Choroid plexus epithelial cell (primary cell): ENCODE measurements at places on chromosomes 3 and 15.
A peak's percentile ranks its signal among the peaks of the same experiment; 100 is the strongest.

DNA sequence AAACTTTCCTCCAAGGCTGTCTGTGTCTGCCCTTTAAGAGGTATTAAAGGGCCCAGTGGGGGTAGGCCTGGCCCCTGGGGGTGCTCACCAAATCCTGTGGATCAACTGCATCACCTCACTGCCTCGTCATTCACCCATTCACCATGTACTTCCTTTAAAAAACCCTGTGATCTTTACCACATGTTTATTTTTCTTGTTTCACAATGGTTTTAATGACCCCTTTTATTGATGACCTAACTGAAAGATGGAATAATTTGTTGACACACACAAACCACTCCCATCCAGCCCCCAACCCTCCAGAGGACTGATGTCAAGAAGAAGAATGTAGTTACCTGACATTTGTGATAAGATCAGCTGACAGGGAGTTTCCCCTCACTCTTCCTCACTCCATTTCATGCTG is 40.8 kb downstream of the KCNAB1 start:
- DNase-seq, result peak; percentile 14

DNA sequence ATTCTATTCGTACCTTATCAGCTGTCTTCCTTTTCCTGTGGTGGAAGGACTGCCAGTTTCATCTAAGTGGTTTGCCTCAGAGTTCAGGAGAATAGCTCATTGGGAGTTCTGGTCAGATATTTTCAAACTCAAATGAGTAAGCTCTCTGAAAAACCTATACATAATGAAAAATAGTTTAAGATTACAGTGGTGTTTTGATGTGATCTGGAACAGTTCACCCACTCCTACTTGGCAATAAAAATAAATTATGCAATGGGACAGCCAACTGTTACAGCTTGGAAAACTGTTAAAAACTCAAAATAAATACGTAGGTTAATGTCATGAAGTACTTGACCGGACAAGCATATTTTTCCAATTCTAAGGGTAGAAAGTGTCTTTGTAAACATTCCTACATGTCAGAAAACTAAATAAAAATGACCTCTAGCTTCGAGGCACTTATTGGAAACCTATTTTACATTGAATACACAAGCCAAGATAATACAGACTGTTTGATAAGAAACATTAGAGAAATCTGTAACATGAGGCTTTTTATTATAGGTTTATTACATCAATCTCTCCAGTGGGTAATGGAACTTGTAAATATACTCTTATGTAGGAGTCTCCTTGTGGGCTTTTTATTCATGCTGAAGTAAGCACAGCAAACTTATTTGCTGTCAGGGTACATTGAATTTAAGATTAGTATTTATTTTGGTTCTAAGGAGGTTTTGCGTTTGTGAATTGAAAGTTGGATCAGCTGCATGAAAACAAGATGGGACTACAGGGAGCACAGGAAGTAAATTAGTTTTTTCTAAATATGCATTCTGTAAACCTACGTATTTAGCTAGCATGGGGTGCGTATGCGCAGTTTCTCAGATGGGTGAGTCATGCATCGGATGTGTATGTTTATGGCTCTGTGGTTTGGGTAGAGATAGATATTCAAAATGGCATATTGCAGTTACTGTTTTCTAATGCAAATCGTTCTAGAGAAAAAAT is 453.1 kb downstream of the IL5RA start:
- DNase-seq, result peak; percentile 81

DNA sequence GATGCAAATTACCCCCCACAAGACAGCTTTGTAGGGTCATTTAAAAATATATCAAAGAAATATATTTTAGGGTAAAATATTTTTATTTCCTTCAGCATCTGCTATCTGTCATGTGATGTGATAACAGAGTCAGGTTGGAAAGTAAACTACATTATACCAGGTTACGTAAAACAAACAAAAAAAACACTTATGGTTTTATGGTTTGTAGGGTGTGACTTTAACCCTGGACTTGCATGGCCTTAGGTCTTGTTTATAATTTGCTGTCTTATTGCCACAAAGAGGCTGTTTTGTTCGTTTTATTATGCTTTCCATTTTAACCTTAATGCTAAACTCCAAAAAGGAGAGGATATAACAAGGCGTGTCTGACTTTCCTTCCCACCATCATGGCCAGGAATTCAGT is 244.5 kb upstream of the MME start:
- DNase-seq, result no peak

- peak; percentile 49 for DNase-seq
Observed at GRCh38 chr3:44981220-44981619, 5.2 kb downstream of the EXOSC7 start.

DNA sequence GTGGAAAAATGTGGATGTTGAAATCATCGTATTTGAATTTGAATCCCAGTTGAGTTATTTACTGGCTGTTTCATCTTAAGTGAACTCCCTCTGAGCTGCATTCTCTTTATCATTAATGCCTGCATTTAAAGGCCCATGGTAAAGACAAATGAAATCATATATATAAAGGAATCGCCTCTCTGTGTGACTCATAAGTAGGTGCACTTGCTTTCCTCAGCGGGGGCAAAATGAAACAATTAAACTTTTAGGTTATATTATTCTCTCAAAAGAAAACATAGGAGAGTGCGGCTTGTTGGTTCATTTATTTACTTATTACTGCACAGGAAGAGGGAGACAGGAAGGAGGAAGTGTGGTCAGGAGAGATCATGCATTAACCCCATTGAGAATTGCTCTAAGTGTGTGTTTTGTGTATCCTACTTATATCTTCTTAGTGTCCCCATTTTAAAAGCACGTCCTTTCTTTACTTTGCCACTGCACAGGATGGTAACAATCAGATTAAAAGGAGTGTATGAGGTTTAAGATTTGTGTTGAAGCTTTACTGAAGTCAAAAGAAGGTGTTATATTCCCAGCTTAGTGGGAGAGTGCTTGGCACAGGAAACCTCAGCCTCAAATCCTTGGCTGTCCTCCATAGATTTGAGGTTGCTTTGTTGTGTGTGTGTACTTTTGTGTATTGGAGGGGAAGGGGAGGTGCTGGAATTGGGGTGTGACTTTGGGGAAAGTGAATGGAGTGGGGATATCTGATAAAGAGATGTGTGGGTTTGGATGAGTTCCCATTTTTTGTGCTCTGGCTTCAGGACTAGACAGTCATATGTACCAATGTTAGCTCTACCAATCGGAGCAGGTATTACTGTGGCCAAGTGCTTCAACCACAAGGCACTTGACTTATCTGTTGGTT is 595.8 kb upstream of the NR2F2 start:
- DNase-seq, result peak; percentile 65

GRCh38 chr3:127170814-127171213 is 22.1 kb upstream of the PRR23E start:
- peak; percentile 24 for DNase-seq

- no peak for DNase-seq
Observed at GRCh38 chr3:18902081-18902793, 246.1 kb upstream of the KCNH8 start.

DNA sequence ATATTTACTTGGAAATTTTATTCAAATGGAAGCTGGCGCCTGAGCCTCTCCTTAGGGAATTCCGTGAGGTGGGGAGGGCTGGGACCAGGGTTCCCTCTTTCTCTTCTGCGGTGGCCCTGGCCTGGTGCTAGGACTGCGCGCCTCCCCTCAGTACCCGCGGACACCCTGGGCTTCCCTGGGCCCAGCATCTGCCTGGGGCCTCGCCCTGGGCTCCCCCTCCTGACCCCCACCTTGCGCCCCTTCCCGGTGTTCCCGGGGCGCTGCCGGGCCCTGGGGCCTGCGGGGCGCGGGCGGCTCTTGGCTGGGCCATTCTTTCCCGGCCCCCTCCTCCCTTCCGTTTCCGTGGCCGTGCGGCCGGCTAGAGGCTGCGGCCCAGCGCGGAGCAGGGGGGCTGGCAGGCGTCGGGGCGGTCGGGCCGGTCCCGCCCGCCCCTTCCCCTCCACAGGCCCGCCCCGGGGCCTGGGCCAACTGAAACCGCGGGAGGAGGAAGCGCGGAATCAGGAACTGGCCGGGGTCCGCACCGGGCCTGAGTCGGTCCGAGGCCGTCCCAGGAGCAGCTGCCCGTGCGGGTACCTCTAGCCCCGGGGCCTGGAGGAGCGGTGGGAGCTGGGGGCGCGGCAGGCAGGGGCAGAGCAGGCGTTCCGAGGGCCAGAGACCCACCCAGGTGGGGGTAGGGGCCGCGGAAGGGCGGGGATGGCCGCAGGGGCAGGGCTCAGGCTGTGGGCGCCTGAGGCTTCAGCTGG is at the start of gene FES:
Gene FES (plus strand): TSS at position 529 of the 743 bp plus-strand sequence. CDS start 542 bp downstream, outside the sequence.
- DNase-seq, result peak; percentile 52

DNA sequence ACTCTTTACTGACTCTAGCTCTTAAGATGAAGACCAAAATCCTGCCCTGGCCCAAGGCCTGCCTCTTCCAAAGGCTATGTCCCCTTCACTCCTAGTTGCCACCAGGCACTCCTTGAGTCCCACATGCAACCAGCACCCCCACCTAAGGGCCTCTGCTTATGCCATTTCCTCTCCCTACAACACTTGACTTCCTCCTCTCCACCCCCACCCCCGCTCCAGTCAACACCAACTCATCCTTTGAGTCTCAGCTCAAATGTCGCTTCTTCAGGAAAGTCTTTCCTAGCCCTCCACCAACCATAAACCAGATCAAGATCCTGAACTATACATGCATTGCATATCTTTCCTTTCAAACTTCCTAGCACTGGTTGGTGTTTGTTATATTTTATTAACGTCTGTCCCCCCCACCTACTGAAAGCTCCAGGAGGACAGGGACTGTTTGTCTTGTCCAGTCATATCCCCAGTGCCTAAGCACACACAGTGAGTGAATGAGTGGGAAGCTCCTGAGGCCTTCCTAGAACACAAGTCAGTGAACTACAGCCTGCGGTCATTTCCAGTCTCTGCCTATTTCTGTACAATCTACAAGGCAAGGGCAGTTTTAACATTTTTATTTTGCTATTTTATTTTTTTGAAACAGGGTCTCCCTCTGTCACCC is 7.3 kb downstream of the TBC1D2B start:
- no peak for DNase-seq

DNA sequence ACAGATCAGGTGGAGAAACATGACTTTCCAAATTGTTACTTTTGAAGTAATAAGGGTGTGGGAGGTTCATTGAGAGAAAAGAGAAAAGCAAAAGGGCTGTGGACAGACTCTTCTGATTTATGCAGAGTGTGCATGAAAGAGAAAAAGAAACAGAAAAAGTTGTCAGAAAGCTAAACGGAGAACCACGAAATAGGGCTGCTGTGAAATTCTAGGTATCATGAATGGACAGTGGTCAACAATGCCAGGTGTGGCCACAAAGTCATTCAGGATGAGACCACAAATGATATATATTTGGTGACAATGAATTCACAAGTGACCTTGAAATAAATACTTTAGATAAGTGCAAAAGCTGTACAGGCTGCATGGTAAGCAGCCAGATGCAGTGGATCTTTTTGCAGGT is 170.1 kb downstream of the IL5RA start:
- no peak for DNase-seq

- DNase-seq, result no peak
Observed at GRCh38 chr3:148951599-148952361, 39.6 kb upstream of the GYG1 start.

DNA sequence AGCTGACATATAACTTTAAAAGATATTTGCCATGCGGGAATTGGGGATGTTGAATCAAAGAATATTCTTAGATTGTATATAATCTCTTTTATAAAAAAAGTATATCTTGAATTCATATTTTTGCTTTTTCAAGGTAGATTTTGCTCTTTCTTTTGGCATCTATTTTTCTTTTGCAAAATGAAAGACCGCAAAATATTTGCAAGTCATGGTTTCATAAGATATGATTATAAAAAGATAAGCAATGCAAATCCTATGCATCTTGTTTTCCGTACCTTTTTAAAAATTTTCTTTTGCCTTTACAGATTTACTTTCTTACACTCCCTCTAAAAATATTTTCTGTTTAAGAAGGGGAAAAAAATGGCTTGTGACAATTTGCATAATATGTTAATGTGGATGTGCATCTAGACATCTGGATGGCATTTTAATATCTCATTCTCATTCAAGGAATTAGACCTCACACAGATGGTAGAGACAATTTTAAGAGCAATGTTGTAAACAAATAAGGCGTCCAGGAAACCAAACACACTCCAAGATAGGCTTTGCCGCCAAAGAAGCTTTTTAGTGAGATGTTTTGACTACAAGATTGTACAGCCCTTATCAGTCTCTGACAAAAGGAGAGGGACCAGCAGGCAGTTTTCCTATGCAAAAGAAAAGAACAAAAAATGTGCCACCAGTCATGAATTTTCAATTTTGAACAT is 371.1 kb downstream of the CHL1 start:
- no peak for DNase-seq

DNA sequence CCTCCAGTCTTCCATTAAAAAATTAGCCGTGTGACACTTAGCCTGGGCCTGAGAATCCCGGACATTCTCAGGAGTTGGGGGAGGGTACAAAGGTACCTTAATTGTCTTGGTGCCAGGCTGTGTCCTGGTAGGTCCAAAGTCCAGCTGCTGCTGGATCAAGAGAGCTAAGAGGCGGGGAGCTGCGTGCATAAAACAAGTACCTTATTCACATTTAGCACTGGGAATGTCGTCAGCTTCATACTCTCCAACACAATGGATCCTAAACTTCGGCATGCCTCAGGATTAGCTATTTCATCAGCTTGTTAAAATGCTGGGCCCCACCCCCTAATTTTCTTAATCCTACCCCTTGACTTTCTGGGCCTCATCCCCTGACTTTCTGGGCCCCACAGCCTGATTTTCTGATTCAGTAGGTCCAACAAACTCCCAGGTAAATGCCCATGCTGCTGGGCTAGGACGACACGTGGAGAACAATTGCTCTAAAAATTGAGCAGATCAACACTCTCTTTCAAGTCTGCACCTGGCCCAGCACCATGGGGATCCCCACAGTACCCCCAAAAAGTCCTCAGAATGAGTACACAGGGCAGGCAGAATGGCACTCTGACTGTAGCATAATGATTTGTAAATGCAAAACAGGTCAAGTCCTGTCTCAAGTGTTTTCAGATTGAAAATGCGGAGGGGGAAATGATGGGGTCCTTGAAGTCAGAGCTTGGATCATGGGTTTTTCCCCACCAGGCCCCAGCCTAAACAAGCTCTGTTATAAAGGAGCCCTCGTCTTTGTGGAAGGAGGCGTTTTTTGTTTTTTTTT is 5.6 kb upstream of the AEN start:
- no peak for DNase-seq

DNA sequence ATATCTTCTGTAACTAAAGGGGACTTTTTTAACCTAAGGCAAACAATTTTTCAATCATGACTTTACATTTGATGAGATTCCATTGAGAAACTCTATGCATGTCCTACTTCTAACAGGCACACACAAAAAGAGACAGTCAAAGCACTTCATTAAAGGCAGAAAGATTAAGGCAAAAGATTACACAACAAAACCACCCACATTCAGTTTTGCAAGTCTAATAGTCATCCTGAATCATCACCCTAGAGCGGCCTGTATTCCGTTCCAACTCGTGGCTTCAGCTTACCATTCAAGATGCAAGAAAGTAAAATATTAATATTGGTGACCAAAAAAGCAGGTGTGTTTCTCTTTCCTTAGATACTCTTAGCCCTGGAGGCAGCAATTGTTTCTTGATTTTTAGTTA is 205.9 kb downstream of the P3H2 start:
- DNase-seq, result peak; percentile 94
